ENCODE measurements at places on chromosomes 12 and 14.

GRCh38 chr14:76918782-76919394 lies 92.7 kb downstream of the LRRC74A start:
- DNase-seq: peak; percentile 75

GRCh38 chr12:64070454-64070853 lies 151.6 kb downstream of the KICS2 start:
- no peak for DNase-seq

GRCh38 chr14:65566820-65567522 lies 154.4 kb downstream of the FUT8 start:
- DNase-seq: no peak

DNA sequence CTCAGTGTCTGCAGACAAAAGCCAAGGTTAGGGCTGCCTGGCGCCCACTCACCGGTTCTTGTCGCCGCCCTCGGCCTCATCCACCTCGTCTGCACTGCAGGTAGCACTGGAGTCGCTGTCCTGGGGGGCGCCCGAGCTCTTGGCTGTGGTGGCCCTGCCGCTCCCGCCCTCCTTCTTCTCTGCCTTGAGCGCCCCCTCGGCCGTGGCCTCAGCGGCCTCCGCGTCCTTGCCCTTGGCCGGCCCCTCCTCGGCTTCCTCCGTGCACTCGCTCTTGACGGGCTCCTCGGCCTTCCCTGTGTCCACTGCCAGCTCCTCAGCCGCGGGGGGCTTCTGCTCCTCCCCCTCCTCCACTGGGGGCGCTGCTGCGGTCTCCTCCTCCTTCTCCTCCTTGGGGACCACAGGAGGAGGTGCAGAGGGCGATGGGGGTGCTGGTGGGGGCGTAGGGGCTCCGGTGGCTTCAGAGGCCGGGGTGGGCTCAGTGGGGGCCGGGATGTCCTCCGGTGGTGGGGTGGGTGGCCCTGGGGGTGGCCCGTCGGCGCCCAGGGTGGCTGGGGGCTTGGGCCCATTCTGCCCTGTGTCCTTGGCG lies 77.2 kb downstream of the RFLNA start:
- no peak for DNase-seq

GRCh38 chr12:128968668-128969067 lies 115.4 kb downstream of the GLT1D1 start:
- no peak for DNase-seq

DNA sequence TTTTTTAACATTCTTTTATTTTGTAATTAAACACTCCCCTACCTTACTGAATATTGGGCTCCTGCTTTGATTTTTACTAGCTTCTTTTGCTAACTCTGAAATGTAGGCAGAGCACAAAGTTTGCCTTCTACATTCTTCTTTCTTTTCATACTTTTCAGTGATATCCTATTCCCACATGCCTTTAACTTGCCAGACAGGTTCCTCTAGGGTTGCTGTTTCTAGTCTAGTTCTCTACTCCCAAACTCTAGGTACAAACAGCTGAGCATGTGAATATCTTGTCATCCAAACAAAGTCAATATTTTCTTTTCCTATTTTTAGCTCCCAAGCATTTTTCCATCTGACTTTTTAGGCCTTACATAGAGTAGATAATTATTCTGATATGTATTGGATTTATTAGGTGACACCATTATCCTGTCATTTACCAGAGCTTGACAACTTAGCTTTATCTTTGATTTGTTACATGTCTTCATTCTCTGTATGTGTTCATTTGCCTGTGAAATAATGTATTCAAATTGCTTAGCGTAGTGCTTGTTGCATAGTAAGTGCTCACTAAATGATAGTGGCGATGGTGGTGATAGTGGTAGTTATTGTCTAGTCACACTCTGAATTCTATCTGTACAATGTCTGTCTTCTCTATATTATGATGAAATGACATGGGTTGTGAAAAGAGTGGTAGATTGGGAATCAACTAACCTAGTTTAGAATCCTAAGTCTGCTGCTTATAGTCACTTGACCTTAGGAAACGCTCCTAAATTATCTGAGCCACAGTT lies 73.6 kb upstream of the DNM1L start:
- DNase-seq: peak; percentile 75

DNA sequence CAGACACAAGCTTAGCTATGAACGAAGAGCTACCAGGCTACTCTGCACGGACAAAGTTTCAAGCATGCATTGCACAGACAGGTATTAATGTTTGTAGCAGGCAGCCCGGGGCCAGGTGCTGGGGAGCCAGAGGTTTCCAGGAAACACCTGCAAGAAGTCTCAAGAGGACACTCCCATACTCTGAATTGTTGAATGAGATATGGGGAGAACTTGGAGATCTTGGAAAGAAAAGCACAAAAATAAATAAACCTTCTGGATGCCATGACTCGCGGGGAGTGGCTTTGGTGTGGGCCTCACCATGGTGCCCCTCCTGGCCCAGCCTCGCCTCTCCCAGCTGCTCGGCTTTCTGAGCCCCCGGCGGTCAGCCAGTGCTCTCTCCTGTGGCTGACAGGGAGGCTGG lies 186.8 kb downstream of the TTC7B start:
- no peak for DNase-seq

- DNase-seq: no peak
Measured at GRCh38 chr12:15956010-15956409, 44.9 kb downstream of the DERA start.

DNA sequence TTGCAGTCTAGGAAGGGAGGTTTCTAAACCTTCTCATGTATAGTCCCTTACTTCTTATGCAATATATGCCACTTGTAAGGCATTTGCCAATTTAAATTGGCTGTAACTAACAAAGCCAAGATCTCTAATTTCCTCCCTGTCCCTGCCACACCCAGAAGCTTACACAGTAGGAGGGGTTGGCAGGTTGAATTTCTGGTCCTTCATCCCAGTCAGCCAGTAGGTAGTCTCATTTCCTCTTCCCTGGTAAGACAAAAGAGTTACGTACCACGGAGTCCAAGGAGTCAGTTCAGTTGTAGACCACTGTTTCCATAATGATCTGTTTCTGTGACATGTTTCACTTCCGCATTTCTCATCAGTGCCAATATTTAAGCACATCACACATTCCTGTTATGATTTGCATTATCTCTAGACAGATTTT lies 47.0 kb upstream of the PLBD1 start:
- no peak for DNase-seq

DNA sequence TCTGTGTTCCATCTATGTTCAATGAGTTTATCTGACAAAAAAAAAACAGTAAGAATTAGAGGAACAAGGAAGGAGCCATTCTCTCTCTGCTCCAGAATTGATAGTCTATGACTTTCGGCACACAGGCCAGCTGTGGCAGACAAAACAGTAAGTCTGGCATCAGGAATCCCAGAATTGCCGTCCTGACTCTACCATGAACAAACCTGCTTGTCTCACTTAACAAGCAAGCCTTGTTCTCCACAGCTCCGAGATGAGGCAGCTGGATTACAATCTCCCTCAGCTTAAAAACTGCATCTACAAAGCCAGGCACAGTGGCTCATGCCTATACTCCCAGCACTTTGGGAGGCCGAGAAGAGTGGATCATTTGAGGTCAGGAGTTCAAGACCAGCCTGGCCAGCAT lies 153.6 kb upstream of the TMCC3 start:
- DNase-seq: no peak

- DNase-seq: no peak
Measured at GRCh38 chr14:58832095-58832521, 194.3 kb downstream of the DACT1 start.

GRCh38 chr14:22456998-22457594 lies 131.9 kb downstream of the DAD1 start:
- no peak for DNase-seq

DNA sequence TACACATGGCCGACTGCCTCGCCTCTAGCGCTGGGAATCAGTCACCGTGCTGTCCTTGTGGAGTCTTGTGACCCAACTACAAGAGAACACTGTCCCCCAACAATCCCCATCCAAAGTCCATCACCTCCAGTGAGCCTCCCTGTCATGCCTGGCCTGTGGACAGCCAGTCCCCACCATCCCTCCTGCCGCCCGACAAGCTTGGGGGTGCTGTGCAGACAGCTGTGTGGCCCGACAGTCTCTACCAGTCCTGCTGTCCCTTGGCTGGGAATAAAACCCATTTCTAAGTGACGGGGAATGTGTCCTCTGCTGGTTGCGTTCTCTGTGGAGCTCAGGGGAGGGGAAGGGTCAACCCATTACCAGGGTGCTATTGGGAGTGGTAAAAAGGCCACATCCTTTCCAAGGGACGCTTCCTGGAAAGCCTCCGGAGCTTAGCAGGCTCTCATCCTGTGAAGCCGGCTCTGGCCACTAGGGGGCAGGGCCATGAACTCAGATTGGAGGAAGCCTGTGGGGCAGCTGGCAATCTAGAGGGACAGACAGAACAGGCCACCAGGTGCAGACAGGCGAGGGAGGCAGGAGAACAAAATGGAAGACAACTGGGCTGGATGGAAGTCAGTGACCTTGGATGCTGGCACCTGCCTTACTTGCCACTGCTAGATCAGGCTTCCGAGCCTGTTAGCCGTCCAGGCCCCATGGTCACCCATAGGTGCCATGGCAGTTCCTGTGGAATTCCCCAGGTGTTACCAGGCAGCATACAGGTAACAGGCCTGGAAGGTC lies 12.0 kb upstream of the BLTP3B start:
- peak; percentile 75 for DNase-seq

DNA sequence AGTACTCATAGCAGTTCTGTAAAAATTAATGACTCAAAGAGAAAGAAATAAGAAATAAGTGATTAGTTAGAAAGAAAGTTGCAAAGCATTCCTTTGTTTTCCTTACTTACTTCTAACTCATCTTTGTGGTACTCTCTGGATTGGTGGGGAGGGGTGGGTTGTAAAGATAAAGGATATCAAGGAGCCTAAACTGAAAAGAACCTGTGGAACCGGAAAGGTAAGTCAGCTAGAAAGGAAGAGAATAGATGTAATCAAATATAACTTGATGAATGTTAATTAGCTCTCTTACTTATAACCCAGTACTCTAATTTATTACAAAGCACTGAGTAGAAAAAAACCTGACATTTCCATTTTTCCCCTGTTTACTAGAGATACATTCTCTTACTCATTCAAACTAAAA lies 37.5 kb upstream of the KRR1 start:
- DNase-seq: peak; percentile 46

DNA sequence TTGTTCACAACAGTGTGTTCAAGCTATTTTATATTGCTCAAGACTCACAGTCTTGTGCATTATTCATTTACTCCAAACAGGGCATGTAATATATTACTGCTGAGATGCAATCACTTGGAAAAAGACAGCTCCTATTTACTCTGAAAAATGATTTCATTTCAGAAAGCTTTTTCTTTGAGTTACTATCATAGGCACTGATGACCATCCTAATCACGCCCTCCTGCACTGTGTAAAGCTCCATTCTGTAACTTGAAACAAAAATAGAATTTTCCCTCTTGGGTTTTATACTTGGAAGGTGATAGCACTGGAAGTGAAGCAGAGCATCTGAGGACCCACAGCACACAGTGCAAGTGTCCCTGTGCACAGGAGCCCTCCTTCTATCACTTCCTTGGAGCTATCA lies 55.6 kb downstream of the RTN1 start:
- no peak for DNase-seq

DNA sequence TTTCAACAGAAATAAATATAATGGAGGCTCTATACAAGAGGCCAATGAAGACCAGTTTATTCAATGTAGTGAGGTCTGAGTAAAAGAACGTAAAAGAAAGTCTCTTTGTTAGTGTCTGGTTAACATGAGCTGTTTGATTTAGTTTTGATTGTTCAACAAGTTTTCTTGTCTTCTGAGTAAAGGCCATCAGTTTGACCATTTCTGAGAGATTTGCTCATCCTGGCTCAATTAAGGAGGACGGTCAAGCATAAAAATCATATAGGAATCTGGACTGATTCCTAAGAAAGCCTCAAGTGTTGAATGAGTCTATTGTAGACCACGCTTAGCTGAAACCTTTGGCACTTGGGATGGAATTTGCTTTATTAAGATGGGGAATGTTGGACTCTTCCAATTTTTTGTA lies 32.5 kb upstream of the FGF23 start:
- DNase-seq: no peak

- DNase-seq: no peak
Measured at GRCh38 chr12:11839091-11839641, 189.7 kb downstream of the ETV6 start.

DNA sequence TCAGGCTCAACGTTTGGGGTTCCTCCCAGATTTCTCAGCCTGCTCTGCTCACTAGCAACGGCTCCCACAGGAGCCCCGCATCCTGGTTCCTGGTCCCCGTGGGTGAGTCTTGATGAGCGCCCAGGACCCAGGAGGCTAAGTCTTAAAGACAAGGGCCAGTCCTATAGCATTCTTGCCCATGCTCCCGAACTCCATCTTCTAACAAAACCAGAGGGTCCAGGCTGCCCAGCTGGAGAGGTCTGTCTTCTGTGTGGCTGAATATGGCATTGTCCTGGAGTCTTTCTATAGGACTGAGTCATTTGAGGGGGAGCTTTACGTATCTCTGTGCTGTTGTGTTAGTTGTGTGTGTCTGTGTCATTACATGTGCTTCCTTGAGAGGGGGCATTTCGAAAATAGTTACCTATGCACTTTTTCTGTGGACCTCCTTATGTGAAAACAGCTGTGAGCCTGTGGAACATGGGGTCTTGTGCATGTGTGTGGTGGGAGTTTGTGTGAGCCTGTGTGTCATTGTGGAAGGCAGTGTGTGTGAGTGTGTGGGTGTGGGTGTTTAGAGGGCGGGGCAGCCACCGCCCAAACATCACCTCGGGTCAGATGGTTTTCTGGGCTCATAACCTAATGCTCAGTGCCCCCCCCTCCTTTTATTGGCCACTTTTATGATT lies 9.1 kb upstream of the TBX5 start:
- DNase-seq: no peak

GRCh38 chr12:89187507-89187906 lies 164.8 kb downstream of the DUSP6 start:
- no peak for DNase-seq

GRCh38 chr12:46242569-46242968 lies 26.3 kb downstream of the SLC38A1 start:
- no peak for DNase-seq

GRCh38 chr14:69784942-69785341 lies 12.1 kb downstream of the SLC10A1 start:
- no peak for DNase-seq

DNA sequence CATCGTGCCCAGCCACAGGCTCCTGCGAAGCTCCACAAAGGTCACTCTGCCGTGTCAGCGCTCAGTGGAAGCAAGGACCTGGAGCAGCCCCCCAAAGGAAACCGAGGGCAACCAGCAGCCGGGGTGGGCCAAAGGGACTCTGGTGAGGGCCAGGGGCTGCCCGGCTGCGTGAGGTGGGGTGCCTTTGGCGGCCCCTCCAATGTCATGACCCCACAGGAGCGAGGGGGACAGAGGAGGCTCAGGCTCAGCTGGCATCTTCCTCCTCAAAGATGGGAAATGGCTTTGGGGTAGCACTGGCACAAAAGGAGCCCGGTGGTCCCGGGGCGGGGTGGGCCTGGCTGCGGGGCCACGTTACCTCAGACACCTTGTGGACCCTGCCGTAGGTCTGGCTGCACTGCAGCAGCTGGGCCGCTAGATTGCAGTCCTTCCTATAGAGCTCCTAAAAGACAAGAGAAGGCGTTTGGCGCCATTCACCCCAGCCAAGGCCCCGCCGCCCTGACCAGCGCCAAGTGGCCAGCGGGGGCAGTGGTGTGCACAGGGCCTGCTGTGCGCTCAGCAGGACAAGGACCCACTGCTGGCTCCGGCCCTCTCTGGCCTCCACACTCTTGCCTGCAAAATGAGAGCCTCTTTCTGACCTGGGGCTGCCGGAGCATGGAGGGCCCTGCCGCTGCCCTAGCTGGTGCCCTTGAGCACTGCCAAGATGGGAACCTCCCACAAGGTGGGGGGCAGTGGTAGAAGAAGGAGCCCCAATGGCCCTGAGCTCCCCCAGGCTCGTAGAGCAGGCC lies 46.9 kb downstream of the BEGAIN start:
- DNase-seq: peak; percentile 55

Data from Caco-2 (cell line).